Activated naive CD4-positive, alpha-beta T cell treated with anti-CD3 and anti-CD28 coated beads, Interleukin-2, amount 10 ng/mL, durations not matched to agents 7 days and 5 days (primary cell): ENCODE measurements at places on chromosomes 3 and 15.

- H3K27me3 ChIP-seq = no peaks in the 10 kb centered on the region
- H3K4me1 ChIP-seq = no peaks in the 10 kb centered on the region
- no peak for DNase-seq
- no peak overlapping the region for H3K27ac ChIP-seq
- no peaks in the 10 kb centered on the region for H3K36me3 ChIP-seq
Measured at GRCh38 chr3:142602619-142603385, 6.6 kb downstream of the PLS1 start.

GRCh38 chr3:94026623-94027022 lies 1.8 kb downstream of the STX19 start:
- H3K4me3 ChIP-seq = no peak overlapping the region
- peaks cover 1% of the 10 kb centered on the region for H3K36me3 ChIP-seq
- no peak for DNase-seq
- H3K27me3 ChIP-seq = no peaks in the 10 kb centered on the region
- no peaks in the 10 kb centered on the region for H3K4me1 ChIP-seq

DNA sequence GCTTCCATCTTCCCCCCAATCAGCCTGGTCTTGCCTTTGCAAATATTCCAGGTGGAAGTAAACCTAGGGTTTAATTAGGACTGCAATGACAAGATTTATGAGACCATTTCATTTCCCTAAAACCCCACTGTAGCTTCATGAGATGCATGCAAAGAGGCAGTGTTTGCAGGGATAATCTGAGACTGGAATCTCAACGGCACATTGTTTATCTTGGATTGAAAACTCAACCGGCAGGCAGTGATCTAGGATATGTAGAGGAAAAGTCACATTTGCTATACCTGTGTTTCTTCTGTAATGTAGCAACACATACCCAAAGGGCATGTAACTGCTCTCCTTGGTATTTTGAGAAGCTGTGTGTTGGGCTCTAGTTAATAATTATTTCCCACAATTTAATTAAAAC lies 18.7 kb upstream of the CLSTN2 start:
- no peaks in the 10 kb centered on the region for H3K4me1 ChIP-seq
- H3K27ac ChIP-seq = no peak overlapping the region
- no peak for DNase-seq
- no peaks in the 10 kb centered on the region for H3K27me3 ChIP-seq
- H3K4me3 ChIP-seq = no peak overlapping the region

- DNase-seq = no peak
- H3K36me3 ChIP-seq = no peaks in the 10 kb centered on the region
- no peak overlapping the region for H3K27ac ChIP-seq
- no peak overlapping the region for H3K4me3 ChIP-seq
- peaks cover 24% of the 10 kb centered on the region for H3K4me1 ChIP-seq
Measured at GRCh38 chr3:111068574-111068973, 3.0 kb upstream of the NECTIN3 start.

DNA sequence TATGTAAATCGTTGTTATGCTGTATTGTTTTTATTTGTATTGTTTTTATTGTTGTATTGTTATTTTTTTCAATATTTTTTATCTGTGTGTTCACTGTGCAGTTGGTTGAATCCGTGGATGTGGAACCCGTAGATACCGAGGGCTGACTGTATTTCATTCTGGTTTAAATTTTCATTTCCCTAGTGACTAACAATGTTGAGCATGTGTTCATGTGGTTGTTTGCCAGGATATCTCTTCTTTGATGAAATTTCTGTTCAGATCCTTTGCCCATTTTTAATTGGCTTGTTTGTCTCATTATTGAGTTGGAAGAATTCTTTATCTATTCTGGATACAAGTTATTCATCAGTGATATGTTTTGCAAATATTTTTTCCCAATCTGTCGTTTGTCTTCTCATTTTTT lies 29.7 kb downstream of the STOML1 start:
- H3K4me3 ChIP-seq = no peak overlapping the region
- H3K27ac ChIP-seq = no peak overlapping the region
- H3K27me3 ChIP-seq = no peaks in the 10 kb centered on the region

DNA sequence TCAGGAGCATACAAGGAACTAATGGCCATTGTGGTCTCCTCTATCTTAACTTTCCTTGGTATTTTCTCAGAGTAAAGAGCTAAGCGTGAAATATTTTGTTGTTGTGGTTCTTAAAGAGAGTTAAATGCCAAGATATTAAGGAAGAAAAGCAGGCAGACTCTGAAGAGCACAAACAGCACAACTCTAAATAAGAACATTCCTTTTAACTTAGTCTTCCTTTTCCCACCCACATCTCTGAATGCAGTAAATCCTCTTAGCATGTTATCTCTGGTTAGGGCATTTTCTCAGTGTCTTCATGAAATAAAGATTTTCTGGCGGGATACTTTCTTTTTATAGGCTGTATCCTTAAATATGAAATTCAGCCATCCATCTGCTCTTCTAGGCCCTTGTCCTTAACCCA lies 1.5 kb downstream of the GPR87 start:
- H3K36me3 ChIP-seq = no peaks in the 10 kb centered on the region
- peaks cover 6% of the 10 kb centered on the region for H3K4me1 ChIP-seq
- no peaks in the 10 kb centered on the region for H3K27me3 ChIP-seq
- DNase-seq = no peak
- no peak overlapping the region for H3K4me3 ChIP-seq

DNA sequence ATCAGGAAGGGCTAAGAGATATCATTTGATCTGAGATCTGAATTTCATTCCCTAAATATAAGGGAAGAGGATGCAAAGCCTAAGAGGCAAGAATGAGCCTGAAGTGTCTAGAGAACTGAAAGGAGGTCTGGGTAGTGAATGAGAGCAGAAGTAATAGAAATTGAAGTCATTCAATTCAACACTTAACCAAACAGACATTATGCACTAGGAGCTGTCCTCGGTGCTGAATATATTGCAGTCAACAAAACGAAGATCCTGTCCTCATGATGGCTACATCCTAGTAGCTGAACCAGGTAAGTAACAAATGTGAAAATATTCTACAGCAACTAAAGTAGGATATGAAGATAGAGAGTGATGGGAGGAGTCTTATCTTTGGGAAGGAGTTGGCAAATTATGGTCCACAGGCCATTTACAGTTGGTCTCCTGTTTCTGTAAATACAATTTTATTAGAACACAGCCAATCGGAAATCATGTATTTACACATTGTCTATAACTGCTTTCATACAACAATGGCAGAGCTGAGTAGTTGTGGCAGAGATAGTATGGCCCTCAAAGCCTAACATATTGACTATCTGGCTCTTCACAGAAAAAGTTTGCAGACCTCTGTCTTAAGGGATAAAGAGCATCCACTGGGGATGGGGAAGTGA lies 192.9 kb upstream of the CADPS start:
- peak; percentile 36 for DNase-seq
- H3K27ac ChIP-seq = no peak overlapping the region
- H3K36me3 ChIP-seq = no peaks in the 10 kb centered on the region
- no peaks in the 10 kb centered on the region for H3K27me3 ChIP-seq
- H3K4me3 ChIP-seq = no peak overlapping the region

- DNase-seq = no peak
- H3K27ac ChIP-seq = peak overlapping the region; percentile 85
- peaks cover 95% of the 10 kb centered on the region for H3K36me3 ChIP-seq
Measured at GRCh38 chr3:30675006-30675405, 68.6 kb downstream of the TGFBR2 start.

- peak; percentile 27 for DNase-seq
- no peak overlapping the region for H3K4me3 ChIP-seq
- no peaks in the 10 kb centered on the region for H3K36me3 ChIP-seq
- no peak overlapping the region for H3K27ac ChIP-seq
- no peaks in the 10 kb centered on the region for H3K27me3 ChIP-seq
- H3K4me1 ChIP-seq = peaks cover 3% of the 10 kb centered on the region
Measured at GRCh38 chr3:8629151-8630021, 15.2 kb downstream of the SSUH2 start.

- H3K36me3 ChIP-seq = peaks cover 5% of the 10 kb centered on the region
- H3K4me1 ChIP-seq = peaks cover 16% of the 10 kb centered on the region
- no peak overlapping the region for H3K4me3 ChIP-seq
- H3K27ac ChIP-seq = no peak overlapping the region
- DNase-seq = no peak
Measured at GRCh38 chr3:195425849-195426248, 17.0 kb downstream of the ACAP2 start.

GRCh38 chr15:36758800-36759199 lies 179.4 kb downstream of the CDIN1 start:
- no peaks in the 10 kb centered on the region for H3K4me1 ChIP-seq
- H3K27ac ChIP-seq = no peak overlapping the region

DNA sequence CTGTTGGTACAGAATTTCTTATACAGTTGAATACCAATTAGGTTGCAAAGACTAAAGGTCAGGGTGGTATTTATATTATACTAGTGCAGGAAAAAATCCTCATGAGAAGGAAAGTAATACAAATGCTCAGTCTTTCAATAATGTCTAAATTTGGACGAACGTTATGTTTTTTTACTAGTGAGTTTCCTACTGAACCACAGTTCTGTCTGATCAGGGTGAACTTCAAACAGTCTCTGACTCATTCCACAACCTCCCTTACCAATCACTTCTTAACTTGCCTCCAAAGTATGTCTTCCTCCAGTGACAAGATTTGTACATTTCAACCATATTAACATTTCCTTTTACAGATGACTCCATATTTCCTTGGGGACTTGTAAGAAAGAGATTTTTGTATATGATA lies 3.4 kb downstream of the TMEM212 start:
- peaks cover 3% of the 10 kb centered on the region for H3K36me3 ChIP-seq
- H3K27ac ChIP-seq = peak overlapping the region; percentile 15
- H3K4me3 ChIP-seq = no peak overlapping the region
- H3K4me1 ChIP-seq = peaks cover 19% of the 10 kb centered on the region
- no peak for DNase-seq

- no peak overlapping the region for H3K4me3 ChIP-seq
- no peaks in the 10 kb centered on the region for H3K27me3 ChIP-seq
- no peak overlapping the region for H3K27ac ChIP-seq
- H3K36me3 ChIP-seq = no peaks in the 10 kb centered on the region
- peaks cover 3% of the 10 kb centered on the region for H3K4me1 ChIP-seq
- DNase-seq = no peak
Measured at GRCh38 chr3:167843481-167843880, 108.0 kb downstream of the SERPINI1 start.

GRCh38 chr15:64443747-64444621 lies 16.4 kb upstream of the ZNF609 start:
- peak overlapping the region; percentile 82 for H3K27ac ChIP-seq
- no peak for DNase-seq
- peak overlapping the region; percentile 8 for H3K4me3 ChIP-seq
- H3K27me3 ChIP-seq = no peaks in the 10 kb centered on the region
- H3K36me3 ChIP-seq = peaks cover 31% of the 10 kb centered on the region
- peaks cover 58% of the 10 kb centered on the region for H3K4me1 ChIP-seq

DNA sequence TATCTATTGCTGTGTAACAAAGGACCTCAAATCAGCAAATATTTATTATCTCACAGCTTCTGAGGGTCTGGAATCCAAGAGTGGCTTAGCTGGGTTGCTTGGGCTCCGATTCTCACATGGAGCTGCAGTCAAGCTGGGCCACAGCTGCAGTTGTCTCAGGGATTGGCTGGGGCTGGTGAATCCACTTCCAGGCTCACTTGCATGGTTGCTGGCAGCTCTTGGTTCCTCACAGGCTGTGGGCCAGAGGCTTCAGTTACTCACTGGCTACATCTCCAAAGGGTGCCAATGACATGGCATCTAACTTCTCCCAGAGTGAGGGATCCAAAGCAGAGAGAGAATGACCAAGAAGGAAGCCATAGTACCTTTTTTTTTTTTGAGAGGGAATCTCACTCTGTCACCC lies 13.9 kb upstream of the SYNM start:
- DNase-seq = no peak
- H3K4me1 ChIP-seq = peaks cover 11% of the 10 kb centered on the region
- no peak overlapping the region for H3K27ac ChIP-seq
- H3K4me3 ChIP-seq = no peak overlapping the region
- H3K27me3 ChIP-seq = peaks cover 13% of the 10 kb centered on the region
- H3K36me3 ChIP-seq = no peaks in the 10 kb centered on the region

GRCh38 chr3:140447136-140447535 lies 230.7 kb upstream of the TRIM42 start:
- H3K4me1 ChIP-seq = no peaks in the 10 kb centered on the region
- DNase-seq = no peak
- peaks cover 4% of the 10 kb centered on the region for H3K27me3 ChIP-seq
- no peak overlapping the region for H3K27ac ChIP-seq

DNA sequence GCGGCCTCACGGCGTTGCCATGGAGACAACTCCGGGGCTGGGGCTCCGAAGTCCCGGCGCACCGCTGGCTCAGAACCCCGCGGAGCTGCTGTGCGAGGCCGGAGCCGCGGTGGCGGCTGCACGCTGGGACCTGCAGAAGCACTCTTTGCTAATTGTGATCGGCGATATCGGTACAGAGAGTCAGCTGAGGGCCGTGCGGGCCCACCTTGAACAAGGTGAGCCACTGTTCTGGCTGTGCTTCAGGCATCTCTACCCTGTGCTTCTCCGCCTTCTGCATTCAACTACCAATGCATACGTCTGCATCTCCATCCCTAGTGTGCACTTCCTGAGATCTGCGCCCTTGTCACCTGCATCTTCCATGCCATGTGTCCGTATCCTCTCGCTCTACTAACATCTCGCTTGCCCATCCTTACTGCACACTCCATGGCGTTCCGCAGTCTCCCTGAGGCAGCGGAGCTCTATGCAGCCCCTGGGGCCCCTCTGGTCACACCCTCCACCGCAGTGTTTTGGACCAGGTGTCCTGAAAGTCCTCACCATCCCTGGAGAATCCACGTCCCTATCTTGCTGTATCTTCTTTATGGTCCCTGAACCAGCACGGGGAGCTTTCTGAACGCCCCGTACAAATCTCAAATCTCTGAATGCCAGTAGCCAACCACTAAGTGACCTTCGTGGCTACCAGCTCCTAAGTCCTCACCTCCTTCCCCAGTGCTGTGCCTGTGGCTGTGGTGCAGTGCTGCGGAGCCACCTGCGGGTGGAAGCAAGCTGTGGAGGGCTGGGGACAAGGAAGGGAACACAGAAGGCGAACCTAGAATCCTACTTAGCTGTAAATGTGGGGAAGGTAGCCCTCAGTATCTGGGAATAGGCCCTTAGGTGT lies 6.2 kb upstream of the MAP1A start:
- peaks cover 70% of the 10 kb centered on the region for H3K4me1 ChIP-seq
- DNase-seq = peak; percentile 54
- H3K27me3 ChIP-seq = peaks cover 16% of the 10 kb centered on the region
- peak overlapping the region; percentile 91 for H3K4me3 ChIP-seq
- peaks cover 10% of the 10 kb centered on the region for H3K36me3 ChIP-seq

- no peaks in the 10 kb centered on the region for H3K4me1 ChIP-seq
- no peak overlapping the region for H3K4me3 ChIP-seq
- H3K27ac ChIP-seq = no peak overlapping the region
- no peaks in the 10 kb centered on the region for H3K36me3 ChIP-seq
- no peaks in the 10 kb centered on the region for H3K27me3 ChIP-seq
Measured at GRCh38 chr3:106642161-106642560, 735.1 kb upstream of the CCDC54 start.
